Common myeloid progenitor, CD34-positive (primary cell): ENCODE measurements at places on chromosomes 12 and 14.

DNA sequence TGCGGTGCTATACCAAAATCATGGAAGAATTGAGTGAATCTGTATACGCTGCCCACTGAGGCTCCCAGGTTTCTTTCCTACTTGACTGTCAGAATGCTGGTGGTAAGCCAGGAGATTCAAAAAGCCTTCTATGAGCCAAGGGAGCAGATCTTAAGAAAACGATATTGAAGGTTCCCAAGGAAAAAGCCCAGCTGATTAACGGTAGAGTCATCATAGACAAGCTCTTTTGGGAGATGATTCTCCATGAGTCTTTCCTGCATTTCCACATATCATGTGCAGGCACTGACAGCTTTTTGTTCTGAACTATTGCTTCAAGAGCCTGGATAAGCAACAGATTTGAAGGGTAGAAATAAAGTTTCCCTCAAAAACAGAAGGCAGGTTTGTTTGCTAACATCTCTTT lies 17.5 kb downstream of the SLC35F4 start:
- DNase-seq, result no peak

GRCh38 chr12:92055877-92056276 lies 89.8 kb downstream of the BTG1 start:
- no peak for DNase-seq

DNA sequence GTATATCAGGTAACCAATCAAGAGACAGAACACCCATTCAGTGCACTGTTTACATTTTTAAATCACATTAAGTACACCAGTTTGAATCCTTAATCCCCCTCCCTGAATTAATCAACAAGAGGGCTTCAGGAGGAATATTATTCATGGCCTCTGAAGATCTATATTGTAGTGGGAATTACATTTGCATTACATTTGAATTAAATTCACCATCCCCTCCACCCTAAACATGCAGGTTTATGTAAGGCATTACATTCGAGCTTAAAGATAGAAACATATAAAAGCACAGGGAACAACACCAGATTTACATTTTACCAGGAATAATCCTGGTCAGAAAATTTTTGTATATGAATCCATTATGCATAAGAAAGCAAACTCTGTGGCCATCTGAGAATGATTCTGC lies 197.8 kb upstream of the KITLG start:
- DNase-seq, result no peak

DNA sequence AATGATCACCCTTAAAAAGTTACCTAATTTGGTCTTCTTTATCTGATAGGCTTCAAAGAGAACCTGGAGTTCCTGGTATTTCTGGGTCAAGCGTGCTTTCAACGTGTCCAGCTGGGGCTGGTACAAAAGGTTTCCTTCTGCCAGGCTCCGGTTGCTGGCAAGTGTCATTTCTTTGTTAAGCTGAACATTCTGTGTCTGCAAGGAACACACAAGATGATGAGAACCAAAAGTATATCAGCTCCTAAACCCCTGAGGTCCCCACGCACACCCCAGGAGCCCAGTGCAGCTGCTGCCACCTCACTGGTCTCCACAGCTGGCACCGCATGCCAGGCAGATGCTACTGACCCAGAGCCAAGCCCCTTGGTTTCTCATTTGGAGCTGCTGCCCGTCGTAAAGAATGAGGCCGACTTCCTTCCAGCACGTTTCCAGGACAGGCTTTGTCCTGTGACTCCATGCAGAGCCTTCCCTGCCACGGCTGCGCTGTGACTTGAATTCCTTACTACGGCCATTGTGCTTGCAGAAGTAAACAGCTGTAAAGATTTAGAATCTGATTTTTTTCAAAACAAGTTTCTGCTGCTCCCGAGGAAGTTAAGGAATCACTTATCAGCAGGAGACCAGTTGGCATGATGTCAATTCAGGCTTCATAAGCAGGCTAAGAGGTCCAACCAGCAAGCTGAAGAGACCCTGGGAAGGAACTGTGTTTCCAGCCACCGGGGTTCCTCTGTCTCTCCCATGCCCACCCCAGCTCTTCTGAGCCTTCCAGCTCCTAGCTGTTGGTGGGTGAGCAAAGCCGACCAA lies 24.9 kb downstream of the VPS37B start:
- no peak for DNase-seq

DNA sequence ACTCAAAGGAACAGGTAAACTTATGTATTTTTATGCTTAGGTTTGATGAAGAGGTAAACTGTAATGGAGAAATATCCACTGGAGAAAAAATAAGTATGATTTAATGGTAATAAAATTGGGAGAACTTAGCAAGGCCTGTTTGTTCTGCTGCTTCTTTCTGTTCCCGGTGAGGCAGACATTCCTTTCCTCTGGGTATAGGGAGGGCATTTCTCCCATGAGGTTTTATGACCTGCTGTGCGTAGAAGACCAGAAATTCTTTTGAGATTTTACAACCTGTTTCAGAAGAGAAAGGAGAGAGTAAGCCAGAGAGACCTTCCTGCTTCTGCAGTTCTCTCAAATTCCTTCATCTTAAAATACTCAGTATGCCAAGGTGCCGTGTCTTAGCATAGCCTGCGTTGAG lies 139.4 kb upstream of the RMST start:
- no peak for DNase-seq
